ENCODE measurements at places on chromosomes 3 and 15.

GRCh38 chr15:67030036-67030762 lies 35.2 kb upstream of the SMAD3 start:
- no peak for DNase-seq

GRCh38 chr3:158836312-158836711 lies 34.5 kb downstream of the MFSD1 start:
- DNase-seq, result no peak

- no peak for DNase-seq
These were observed 178.5 kb upstream of the ZBTB20 start for GRCh38 chr3:115325539-115325938.

GRCh38 chr15:74396445-74397238 lies 29.2 kb upstream of the CYP11A1 start:
- peak; percentile 53 for DNase-seq

DNA sequence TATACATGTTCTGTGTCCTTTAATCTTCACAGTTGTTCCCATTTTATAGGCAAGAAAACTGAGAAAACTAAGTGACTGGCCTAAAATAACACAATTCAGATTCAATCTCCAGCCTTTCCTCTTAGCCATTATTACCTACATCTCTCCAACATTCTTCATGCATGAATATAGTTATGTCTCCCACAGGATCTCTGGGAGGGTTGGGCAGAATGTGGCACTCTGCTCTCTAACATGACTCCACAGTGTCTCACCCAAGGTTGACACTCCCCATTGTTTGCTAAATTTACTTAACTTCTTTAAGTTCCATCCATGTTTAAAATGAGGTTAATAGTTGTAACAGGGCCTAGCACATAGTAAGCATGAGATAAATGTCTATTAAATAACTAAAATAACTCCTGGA lies 276.3 kb downstream of the ERC2 start:
- no peak for DNase-seq

- peak; percentile 59 for DNase-seq
These were observed 185.5 kb upstream of the ANKRD28 start for GRCh38 chr3:15983232-15983631.

GRCh38 chr3:38843898-38844297 lies 27.9 kb upstream of the SCN10A start:
- no peak for DNase-seq

GRCh38 chr3:127816783-127817405 lies 5.4 kb downstream of the MGLL start:
- no peak for DNase-seq

DNA sequence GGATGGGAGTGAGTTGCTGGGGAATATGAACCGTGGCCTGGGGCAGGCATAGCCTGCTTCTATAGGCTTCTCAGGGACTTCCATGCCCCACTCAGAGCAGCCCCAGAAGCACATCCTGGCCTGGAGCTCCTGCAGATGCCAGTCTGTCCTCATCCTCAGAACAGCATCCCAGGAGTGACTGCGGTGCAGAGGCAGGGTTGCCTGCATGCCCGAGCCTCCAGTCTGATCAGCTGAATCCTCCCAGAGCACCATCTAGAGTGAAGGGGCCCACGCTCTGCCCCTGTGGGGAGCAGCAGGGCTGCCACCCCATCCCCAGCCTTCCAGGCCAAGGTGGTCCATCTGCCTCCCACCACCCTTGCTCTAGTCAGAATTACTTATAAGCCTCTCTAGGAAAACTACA lies 44.7 kb upstream of the APEH start:
- no peak for DNase-seq

DNA sequence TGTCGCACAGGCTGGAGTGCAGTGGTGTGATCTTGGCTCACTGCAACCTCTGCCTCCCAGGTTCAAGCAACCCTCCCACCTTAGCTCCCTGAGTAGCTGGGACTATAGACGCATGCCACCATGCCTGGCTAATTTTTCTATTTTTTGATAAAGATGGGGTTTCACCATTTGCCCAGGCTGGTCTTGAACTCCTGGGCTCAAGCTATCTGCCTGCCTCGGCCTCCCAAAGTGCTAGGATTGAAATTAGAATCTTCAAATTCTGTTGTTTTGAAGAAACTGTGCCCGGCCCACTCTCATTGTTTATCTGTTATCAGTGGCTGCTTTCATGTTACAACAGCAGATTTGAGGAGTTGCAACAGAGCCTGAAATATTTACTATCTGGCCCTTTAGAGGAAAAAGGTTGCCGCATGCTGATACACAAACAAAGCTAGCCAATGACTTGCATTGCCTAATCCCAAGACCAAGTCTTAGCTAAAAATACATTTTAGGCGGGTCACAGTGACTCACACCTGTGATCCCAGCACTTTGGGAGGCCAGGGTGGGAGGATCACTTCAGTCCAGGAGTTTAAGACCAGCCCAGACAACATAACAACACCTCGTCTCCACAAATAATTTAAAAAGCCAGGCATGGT lies 43.2 kb upstream of the PPP4R2 start:
- no peak for DNase-seq

DNA sequence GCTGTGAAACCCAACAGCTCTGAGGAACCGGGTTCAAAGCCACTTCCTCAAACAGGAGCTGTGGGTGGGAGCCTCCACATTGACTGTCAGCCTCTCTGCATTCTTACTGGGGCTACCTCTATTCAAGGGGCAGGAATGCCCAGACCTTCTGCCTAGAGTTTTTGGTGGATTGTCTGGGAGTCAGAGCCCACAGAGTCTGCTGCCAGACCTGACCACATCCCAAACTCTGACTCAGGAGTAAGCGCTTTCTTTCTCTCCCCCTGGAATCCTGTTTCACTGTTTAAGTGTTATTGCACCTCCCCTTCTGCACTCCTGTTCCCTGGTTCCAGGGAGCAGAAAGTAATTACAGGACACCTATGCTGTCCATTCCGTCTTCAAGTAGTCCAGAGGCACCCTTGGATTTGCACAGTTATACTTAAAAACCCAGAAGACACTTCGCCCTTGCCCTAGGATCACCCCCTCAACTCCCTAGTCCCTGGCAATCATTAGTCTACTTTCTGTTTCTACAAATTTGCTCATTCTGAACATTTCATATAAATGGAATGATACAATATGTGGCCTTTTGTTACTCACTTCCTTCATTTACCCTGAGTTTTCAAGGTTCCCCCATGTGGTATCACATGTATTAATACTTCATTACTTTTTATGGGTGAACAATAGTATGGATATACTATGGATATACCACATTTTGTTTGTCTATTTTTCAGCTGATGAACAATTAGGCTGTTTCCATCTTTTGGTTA lies 37.9 kb upstream of the TJP1 start:
- DNase-seq, result no peak

GRCh38 chr15:66221126-66221525 lies 32.4 kb downstream of the MEGF11 start:
- DNase-seq, result no peak

- no peak for DNase-seq
These were observed 5.6 kb upstream of the PLEKHO2 start for GRCh38 chr15:64836023-64836536.

DNA sequence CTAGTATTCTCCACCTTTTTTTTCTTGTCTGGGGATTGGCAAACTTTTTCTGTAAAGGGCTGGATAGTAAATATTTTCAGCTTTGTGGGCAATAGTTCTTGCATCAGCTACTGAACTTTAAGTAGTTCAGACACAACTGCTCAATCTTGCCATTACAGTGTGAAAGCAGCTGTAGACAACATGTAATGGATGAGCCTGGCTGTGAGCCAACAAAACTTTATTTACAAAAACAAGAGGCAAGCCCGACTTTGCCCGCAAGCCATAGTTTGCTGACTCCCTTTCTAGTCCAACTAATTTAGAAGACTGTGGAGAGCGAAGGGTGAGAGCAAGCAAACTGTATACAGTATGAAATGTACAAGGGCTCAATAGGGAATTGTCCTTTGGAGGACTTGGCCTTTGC lies 6.2 kb downstream of the FRMD4B start:
- no peak for DNase-seq

DNA sequence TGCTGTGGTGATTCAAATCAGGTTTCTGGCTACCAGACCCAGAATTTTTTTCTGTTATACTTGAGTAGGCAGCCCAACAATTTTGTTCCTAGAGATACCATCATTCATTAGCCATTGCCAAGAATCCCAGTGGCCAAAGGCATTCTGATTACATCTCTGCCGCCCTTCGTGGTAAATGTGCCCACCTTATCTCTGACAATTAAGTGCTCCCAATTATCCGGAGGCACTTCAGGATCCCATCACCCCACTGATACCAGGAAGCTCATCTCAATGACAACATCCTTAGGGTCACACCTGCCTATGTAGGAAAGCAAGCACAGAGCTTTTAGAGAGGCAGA lies 43.2 kb upstream of the RPL35A start:
- no peak for DNase-seq

DNA sequence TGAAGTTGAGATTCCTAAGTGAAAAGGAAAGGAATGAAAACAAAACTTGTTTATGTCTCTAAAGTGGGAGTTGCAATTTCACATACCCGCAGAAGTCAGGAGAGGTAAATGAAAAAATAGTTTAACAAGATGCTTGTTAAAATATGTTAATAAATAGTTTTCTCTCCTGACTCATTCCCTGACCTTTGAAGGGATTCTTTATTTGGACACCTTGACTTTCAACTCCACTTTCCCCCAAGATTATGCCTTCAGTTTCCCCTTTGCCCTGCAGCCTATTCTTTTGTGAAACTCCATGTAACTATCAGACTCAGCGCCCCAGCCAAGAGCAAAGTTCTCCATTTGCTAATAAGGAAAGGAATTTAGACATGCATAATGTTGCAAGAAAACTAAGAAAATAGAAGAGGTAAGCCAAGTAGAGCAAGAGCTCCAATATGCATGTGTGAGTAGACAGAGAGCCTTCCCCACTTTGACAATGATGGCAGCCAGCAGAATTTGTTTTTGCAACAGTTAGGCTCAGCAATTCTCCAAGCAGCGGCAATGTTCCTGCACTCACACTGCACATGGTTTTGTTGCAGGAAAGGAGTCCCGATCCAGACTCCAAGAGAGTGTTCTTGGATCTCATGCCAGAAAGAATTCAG lies 61.2 kb downstream of the CD200 start:
- no peak for DNase-seq

GRCh38 chr3:178487752-178488151 lies 48.5 kb upstream of the KCNMB2 start:
- no peak for DNase-seq

GRCh38 chr3:42905740-42906069 lies 237 bp upstream of the ZNF662 start:
- DNase-seq, result no peak

DNA sequence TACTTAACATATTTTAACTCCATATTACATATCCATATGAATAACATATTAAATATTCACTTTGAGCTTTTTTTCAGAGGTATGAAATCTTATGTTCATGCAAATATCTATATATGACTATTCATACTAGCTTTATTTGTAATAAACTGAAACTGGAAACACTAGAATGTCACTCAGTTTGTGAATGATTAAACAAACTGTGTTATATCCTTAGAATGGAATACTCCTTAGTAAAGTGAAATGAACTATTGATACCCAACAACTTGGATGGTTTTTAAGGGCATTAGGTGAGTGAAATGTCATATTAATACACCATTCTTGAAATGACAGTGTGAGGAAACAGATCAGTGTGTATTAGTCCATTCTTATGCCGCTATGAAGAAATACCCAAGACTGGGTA lies 45.4 kb downstream of the ARHGAP11B start:
- DNase-seq, result no peak

DNA sequence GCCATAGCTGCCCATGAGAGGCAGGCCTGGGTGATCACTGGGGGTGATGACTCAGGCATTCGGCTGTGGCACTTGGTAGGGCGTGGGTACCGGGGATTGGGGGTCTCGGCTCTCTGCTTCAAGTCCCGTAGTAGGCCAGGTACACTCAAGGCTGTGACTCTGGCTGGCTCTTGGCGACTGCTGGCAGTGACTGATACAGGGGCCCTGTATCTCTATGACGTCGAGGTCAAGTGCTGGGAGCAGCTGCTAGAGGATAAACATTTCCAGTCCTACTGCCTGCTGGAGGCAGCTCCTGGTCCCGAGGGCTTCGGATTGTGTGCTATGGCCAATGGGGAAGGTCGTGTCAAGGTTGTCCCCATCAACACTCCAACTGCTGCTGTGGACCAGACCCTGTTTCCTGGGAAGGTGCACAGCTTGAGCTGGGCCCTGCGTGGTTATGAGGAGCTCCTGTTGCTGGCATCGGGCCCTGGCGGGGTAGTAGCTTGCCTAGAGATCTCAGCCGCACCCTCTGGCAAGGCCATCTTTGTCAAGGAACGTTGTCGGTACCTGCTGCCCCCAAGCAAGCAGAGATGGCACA lies 5.3 kb downstream of the WDR6 start:
- no peak for DNase-seq

DNA sequence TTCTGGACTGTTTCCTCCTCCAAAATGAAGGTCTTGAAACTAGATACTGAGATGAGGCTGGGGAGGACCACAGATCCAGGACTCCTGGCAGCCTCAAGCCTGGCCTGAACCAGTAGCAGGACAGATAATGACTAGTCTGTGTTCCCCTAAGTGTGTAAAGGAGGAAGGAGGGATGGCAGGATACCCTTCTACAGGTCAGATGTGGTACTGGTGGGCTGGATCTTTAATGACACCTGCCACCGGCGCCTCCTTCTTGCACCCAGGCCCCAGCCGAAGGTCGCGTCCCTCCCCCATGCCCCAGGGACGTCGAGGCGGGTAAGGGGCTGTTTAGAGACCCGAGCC lies 556 bp downstream of the USP19 start:
- DNase-seq, result no peak

DNA sequence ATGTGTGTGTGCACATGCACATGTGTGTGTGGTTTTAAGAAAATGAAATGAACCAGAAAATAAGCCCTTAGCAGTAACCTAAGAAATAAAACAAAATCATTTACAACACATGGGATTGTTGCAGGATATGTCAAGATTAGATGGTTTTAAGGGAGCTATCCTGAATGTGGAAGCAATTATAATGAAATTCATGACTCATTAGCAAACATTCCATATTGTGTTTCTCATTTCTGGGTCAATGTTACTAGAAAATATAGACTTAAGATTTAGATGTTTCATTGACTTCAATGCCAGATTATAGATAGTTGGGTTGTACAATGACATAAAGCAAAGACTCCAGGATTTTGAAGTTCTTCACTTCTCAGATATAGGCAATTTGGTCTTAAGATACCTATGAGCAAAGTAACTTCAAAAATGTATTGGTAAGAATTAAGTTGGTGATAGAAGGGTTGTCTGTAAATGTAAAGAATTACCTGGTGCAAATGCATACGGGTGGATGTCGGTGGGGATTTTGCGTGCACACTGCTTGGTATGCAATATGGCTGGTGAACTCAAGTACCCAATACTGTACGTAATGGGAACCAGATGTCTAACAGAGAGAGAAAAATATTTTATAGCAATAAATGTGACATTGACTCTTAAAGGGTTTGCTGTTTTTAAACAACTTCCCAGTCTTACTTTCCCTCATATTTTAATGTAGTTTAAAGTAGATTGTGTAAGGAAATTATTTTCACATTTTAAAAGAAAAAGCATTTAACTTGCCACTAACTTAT lies 53.9 kb upstream of the NR2F2 start:
- DNase-seq, result no peak

DNA sequence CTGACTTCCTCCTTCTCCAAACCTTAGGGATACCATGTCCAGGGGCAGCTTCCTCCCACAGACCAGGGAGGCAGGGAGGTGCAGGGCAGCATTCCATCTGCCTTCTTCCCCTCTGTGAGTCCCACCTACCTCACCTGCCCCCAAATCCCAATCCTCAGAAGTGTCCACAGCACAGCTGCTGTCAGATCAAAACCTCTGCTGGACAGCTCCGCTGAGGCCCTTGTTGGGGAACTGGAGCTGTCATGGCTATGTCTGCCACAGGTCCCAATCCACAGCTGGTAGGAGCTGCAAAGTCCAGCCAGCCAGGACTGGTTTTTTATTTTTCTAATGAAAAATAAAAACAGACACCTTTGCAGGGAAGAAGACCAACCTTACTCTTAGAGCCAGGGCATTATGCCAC lies 40.7 kb upstream of the TBC1D21 start:
- DNase-seq, result no peak
